ENCODE measurements at places on chromosomes 5 and 9.

DNA sequence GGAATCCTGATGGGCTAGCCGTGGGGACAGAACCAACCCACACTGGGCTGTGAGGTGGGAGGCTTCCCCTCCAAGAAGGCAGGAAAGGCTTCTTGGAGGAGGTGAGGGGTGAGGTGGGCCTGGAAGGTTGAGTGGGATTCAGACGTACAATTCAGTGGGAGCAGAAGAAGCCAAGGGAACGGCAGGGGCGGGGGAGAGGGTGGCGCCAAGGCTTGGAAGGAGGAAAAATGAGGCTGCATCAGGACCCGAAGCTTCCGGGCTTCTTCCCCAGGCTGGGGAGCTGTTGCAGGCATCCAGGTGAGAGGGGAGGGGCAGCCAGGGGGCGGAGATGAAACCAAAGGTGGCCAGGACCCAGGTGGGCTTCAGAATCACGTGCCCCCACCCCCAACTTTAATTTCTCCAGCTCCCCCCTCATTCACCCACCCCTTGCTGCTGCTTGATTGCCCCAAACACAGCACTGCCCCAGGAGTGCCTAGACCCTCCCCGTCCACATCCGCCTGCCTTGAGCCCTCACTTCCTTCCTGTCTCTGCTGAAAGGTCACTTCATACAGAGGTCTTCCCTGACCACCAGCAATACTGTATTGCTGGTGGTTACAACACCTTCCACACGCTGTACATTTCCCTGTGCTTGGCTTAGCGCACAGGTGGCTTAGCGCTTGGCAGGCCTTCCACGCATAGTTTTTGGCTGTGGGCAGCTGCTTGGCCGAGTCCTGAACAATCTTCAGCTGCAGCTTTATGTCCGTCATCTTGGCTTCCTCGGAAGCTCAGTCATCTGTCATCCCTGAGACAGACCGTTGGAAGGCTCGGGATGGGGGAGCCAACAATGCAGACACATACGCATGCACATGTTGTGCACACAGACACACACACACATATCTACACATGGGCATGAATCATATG is 193.5 kb downstream of the RGS3 start:
- DNase-seq: no peak

- no peak for DNase-seq
Measured at GRCh38 chr9:83066771-83067170, 3.8 kb upstream of the RASEF start.

GRCh38 chr9:96020300-96020791 is 144.9 kb downstream of the ERCC6L2 start:
- no peak for DNase-seq

DNA sequence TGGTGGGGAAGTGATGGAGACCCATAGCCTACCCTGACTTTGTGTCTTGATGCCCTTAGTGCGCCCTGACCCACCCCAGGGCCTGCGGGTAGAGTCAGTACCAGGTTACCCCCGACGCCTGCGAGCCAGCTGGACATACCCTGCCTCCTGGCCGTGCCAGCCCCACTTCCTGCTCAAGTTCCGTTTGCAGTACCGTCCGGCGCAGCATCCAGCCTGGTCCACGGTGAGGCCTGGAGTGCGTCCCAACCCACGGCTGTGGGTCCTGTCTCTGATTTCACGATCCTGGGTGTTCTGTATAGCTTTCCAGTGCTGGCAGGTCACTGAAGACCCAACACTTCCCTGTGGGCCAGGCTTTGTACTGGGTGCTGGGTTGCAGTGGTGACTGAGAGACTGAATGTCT is 4.0 kb downstream of the CCL27 start:
- DNase-seq: no peak

DNA sequence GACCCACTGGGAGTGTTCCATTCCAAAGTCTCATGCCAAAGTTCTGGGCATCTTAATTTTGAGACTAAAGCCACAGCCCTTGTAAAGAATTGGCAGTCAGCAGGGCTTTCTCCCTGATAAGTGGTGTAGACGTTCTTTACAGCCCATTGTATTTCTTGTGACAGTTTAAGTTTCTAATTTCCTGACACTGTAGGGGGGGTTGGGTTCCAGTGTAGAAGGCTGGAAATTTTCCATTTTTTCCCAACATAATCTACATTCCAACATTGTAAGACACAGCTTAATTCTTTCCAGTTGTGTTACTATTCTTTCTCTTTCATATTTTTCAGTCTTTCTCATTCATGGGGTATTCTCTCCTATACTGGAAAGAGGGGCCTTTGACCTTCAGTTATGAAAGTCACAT is 121.1 kb downstream of the FBXL7 start:
- DNase-seq: no peak
